ENCODE measurements at places on chromosomes 6 and 20.

GRCh38 chr20:10415013-10415650, 18.9 kb downstream of the MKKS start:
- no peak for DNase-seq

- no peak for DNase-seq
These were observed 111.2 kb upstream of the SUPT3H start for GRCh38 chr6:45488889-45489288.

DNA sequence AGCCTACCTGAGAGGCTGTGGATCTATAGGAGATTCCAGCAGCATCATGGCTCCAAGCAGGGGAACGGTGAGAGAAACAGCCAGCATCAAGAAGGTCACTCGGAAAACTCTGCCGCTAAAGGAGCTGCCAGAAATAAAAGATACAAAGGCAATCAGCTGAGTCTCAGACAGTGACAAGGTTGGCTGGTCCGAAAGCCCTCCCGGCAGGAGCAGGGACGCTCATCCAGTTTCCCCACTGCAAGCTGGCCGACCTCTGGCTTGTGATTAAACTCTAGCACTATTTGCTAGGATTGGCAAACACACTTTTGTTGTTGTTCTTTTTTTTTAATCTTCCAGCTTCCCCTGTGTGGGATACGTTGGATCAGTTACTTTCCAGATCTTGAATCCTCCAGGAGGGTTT, 8.7 kb downstream of the APMAP start:
- no peak for DNase-seq

GRCh38 chr6:28335040-28335563, 846 bp downstream of the ZSCAN31 start:
- DNase-seq: no peak

DNA sequence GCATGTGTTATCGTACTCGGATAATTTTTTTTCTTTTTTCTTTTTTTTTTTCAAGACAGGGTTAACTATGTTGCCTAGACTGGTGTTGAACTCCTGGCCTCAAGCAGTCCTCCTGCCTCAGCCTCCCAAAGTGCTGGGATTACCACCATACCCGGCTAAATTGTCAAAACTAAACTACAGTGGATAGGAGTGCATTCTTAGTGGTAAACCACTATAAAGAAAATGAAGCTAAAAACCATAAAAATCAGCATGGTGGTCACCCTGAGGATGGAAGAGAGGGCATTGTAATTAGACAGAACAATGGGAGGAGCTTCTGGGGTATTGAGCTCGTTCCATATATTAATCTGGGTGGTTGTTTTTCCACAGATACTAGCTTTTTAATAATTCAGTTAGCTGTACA, 6.2 kb upstream of the ZNF318 start:
- DNase-seq: no peak
